Inflammatory macrophage treated with lipopolysaccharide for 4 hours (primary cell): ENCODE measurements at places on chromosomes 2 and 18.
A peak's percentile ranks its signal among the peaks of the same experiment; 100 is the strongest.

DNA sequence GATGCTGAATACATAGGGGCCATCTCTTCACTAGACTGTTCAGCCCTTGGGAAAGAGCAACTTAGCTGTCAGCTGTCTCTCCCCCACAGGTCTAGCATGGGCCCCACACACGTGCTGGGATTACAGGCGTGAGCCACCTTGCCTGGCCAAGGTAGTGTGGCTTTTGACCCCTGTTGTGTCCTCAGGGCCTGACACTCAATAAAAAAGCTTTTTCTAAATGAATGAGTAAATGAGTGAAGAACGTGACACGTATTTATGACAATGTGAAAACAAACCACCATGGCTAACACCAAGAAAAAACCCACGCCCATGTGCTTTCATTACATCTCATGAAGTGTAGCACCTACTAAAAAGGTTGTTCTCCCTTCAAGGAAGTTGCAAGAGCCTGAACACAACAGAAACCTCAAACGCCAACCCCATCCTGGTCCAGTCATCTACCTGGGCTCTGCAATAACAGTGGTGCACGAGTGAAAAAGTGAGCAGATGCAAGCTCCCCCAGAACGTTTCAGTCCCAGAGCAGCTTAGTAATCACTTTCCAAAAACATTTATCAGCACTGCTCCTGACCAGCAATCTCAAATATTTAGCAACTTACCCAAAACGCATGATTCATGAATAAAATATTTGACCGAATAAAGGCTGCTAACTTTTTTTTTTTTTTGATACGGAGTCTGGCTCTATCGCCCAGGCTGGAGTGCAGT is 3.4 kb downstream of the WDFY1 start:
- no peak for DNase-seq

DNA sequence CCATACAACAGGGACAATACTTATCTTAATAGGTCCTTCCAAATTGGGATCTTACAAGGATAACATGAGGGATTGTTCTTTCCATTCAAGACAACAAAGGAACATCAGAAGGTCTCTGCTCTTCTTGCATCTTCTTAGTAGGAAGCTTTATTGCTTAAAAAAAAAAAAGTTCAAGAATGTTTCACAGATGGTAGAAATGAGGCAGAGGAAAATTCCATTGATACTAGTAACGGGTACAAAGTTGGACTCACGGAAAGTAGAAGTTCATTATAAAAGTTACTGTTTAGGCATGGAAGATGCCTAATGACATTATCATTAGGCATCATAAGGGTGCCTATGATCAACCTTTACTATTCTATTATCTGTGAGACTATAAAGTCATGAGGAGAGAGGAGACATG is 136.2 kb downstream of the LAMA3 start:
- DNase-seq, result no peak

DNA sequence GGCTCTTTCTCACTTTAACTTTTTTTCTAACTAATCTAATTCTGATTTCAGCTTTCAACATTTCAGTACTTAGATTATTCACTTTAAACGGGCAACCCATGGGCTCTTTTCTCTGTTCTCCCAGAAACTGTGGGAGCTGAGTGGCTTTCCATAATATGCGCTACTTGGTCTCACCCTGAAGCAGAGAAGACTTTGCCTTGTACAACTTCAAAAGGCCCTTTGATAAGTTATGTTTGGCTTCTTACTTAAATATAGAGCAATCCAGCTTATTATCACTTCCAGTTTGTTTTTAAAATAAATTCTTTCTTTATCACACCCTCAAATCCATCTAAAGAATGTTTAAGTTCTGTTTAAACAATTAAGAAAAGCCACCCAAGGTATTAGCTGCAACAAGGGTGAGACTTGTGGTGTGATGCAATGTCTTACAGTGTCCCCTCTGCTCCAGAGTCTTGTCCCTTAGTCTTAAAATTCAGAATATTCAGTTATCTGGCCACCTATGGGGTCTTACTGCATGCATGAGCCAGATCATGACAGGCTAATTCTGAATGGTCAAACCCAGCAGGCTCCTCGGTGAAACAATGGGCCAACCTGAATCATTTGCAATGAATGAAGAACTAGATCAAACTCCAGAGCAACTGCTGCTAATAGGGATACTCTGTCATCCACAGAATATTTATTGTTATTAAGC is 38.8 kb downstream of the GCG start:
- DNase-seq, result no peak

- DNase-seq, result no peak
Measured at GRCh38 chr2:201932511-201932910, 101.1 kb upstream of the FZD7 start.

- DNase-seq, result no peak
Measured at GRCh38 chr2:192655916-192656315, 461.2 kb upstream of the TMEFF2 start.

DNA sequence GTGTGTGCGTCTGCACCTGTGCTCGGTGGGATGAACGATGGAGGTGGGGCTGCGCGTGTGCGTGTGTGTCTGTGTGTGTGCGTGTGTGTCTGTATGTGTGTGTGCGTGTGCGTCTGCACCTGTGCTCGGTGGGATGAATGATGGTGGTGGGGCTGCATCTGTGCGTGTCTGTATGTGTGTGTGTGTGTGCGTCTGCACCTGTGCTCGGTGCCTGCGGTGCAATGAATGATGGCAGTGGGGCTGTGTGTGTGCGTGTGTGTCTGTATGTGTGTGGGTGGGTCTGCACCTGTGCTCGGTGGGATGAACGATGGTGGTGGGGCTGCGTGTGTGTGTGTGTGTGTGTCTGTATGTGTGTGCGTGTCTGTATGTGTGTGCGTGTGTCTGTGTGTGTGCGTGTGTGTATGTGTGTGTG is 48.5 kb upstream of the CTDP1 start:
- no peak for DNase-seq

DNA sequence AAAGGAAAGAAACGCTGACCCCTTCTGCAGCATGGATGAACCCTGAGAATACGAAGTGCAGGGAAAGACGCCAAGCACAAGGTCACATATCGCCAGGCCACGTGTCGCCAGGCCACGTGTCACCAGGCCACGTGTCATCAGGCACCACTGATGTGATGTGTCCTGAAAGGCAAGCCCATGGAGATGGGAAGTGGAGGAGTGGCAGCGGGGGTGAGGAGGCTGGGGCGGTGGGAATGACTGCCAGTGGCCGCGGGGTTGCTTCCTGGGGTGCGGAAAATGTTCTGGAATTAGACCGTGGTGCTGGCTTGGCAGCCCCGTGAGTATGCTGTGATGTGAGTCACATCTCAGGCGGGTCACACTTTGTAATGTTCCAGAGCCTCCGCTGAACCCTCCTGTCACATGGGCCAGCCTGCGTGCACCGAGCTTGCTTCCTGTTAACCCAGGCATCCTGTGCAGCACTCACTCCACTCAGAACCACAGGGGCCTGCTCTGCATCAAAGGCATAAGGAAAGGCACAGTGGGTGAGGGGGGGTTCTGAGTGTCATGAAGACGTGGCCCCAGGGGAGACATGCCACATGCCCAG is 39.0 kb downstream of the SLC66A2 start:
- no peak for DNase-seq

- no peak for DNase-seq
Measured at GRCh38 chr2:144085016-144085415, 434.9 kb downstream of the ZEB2 start.

DNA sequence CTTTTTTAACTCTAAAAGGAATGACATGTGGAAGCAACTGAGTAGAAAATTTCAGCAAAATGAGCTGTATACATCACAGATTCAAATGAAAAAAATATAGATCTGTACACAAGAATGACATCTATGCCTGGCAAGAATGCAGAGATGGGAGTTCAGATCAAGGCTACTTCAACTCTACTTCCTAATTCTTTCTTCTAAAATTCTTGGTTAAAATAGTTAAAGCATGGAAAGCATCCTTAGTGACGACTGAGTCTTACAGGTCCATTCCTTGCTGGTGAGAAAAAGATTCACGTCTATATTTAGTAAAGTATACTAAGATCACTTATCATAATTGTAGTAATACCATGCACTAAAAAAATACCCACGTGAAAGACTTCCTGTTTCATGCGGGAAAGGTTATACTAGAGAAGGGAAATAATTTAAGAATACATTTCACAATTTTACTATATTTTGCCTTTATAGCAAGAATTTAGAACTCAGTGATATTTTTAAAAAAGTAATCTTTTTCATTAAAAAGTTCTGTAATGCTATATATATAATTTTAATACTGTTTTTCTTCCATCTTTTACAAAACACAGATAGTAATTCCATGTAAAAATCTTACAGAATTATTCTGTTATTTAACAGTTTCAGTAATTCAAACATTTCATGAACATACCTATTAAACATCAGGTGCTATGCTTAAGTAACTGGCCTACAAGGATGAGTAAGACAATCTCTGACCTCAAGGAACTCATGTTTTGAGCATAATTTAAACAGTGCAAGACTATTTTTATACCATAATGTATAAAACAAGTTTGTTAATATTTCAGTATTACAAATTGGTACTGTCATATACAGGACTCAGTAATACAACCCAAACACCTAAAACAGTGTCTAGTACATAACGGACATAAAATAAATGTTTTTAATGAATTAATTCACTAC is 159.6 kb downstream of the BAZ2B start:
- DNase-seq, result peak; percentile 65

- no peak for DNase-seq
Measured at GRCh38 chr2:223096235-223096970, 44.4 kb downstream of the KCNE4 start.

DNA sequence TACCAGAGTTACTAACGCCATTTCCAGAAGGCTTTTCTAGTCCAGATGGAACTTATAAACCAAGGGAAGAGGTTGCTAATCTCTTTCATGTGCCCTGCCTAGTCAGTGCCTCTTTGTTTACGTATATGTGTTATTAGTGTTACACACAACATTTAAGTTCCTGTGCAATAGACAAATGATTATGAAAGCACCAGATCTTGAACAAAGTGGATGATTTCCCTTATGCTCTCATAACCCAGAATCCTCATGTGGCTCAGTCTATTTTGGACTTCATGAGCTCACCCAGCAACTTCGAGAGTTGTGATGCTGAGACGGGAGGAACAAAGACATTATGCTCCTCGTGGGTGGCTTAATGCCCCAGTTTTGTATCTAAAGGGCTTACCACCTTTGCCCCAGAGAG is 214.4 kb upstream of the SP5 start:
- DNase-seq, result no peak

DNA sequence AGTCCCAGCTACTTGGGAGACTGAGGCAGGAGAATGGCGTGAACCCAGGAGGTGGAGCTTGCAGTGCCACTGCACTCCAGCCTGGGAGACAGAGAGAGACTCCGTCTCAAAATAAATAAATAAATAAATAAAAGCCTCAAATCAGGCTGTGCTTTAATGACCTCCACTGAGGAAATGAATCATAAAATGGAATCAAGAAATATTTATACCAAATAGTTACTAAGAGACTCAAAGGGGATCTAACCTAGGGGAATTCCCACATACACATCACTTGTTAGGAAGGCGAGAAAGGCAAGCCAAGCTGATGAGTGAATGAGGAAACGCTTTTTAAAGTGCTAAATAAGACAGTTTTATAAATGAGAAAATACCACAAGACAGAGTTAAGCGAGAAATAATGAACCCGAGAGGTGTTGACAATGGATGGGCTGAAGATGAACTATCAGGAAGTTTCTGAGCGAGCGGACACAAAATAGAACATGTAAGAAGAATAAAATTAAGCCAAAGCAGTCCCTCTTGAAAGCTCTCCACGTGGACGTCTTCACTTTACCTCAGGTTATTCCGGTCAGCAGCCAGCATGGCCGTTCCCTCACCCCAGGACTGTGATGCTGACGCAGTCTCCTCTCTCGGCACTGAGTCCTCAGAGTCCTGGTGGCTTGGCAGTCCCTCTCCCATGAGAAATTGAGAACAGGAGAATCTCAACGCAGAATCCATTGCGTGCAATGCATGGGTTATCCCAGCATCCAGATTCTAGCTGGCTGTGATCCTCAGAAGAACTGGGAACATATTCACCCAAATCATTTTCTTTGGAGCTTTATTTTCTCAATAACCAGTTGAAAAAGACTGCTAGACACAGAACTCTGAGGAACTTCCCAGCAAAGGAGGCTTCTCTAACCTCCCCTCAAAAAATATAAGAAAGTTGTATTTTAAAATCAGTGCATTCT is 22.3 kb downstream of the PXDN start:
- DNase-seq, result no peak

- no peak for DNase-seq
Measured at GRCh38 chr18:8455661-8456614, 153.3 kb upstream of the RAB12 start.

DNA sequence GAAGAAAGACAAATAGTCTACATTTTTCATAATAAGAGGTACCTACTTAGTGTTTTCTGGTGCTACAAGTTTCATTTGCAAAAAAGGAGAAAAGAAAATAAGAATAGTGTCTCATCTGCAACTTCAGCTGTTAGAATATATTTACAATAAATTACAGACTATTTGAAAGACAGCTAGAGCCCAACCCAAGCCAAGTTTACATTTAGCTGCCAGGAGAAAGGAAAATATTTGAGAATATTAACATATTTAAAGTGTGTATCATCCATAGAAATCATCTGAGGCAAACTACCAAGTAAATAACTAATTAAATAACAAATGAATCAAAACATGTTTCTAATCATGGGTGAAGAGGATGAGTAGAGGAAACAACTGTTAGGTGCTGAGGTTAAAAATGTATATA is 209.2 kb upstream of the ZSWIM2 start:
- DNase-seq, result no peak

GRCh38 chr2:229174794-229175496 is 96.1 kb downstream of the PID1 start:
- no peak for DNase-seq

DNA sequence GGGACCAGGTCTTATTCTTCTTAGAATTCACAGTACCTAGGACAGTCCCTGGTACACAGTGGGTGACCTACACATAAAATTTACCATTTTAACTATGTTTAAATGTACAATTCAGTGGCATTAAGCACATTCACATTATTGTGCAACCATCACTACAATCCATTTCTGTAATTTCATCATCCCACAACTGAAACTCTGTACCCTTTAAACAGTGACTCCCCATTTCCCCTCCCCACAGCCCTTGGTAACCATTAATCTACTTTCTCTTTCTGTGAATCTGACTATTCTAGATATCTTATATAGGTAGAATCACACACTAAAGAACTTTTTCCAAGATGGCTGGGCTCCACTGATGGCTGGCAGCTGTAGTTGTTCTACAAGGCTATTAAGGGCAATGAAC is 41.6 kb downstream of the GFPT1 start:
- DNase-seq, result peak; percentile 60

- DNase-seq, result no peak
Measured at GRCh38 chr18:27349284-27349882, 164.3 kb upstream of the CHST9 start.

GRCh38 chr18:5537860-5538259 is 5.9 kb downstream of the EPB41L3 start:
- DNase-seq, result no peak

- DNase-seq, result no peak
Measured at GRCh38 chr2:46134531-46135227, 162.5 kb upstream of the EPAS1 start.

DNA sequence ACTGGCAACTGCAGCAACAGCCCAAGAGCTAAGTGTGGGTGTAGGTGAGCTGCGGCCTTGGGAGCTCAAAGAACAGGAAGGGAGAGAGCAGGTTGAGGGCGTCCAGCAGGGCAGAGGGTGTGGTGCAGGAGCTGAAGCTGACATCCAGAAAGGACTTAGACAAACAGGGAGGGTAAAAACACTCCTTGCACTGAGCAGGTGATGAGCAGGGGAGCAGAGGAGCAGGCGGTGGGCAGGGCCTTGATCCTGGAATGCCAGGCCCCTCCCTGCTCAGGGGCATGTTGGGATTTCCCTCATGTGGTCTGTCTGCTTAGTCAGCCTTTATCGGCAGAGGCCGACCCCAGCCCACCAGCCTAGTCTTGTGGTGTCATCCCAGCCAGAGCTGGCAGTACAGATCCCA is 63.6 kb downstream of the VSNL1 start:
- DNase-seq, result no peak
